ENCODE measurements at places on chromosomes 2 and 18.

DNA sequence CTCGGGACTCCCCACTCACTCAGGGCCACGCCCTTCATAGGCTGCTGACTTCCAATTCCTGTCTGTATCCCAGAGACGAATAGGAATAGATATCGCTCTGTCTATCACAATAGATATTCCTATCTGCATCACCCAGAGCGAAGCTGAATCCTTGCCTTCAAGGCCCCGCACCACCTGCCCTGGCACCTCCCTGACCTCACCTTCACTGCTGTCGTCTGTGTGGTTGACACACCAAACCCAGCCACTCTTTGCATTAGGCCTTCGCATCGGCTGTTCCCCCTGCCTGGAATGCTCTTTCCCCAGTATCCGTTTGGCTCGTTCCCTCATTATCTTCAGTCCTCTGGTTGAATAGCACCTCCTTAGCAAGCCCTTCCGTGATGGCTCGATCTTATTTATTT lies 43.5 kb downstream of the ATOH8 start:
- DNase-seq: no peak

- no peak for DNase-seq
These were observed 559.9 kb upstream of the SOX11 start for GRCh38 chr2:5132281-5132680.

GRCh38 chr2:99572373-99573164 lies 82.8 kb upstream of the REV1 start:
- no peak for DNase-seq

GRCh38 chr2:19607931-19608771 lies 249.7 kb upstream of the OSR1 start:
- DNase-seq: no peak

- DNase-seq: no peak
These were observed 68.8 kb downstream of the CLHC1 start for GRCh38 chr2:55163274-55163721.

DNA sequence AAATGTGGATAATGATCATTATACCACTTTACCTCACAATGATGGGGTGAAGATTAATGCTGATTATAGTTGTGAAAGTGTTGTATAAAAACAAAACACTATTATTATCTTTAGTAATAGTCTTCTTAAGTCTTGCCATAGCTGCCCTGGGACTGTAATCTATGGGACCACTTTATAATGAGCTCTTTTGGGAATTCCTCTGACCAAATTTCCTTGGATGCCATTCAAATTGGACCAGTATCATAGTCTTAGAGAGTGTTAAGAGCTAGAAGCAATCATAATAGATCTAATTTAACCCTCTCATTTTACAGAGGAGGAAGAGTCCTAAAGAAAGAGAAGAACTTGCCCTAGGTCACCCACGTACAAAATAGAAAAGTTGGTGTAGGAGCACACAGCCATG lies 457.7 kb upstream of the SLC14A2 start:
- DNase-seq: no peak

DNA sequence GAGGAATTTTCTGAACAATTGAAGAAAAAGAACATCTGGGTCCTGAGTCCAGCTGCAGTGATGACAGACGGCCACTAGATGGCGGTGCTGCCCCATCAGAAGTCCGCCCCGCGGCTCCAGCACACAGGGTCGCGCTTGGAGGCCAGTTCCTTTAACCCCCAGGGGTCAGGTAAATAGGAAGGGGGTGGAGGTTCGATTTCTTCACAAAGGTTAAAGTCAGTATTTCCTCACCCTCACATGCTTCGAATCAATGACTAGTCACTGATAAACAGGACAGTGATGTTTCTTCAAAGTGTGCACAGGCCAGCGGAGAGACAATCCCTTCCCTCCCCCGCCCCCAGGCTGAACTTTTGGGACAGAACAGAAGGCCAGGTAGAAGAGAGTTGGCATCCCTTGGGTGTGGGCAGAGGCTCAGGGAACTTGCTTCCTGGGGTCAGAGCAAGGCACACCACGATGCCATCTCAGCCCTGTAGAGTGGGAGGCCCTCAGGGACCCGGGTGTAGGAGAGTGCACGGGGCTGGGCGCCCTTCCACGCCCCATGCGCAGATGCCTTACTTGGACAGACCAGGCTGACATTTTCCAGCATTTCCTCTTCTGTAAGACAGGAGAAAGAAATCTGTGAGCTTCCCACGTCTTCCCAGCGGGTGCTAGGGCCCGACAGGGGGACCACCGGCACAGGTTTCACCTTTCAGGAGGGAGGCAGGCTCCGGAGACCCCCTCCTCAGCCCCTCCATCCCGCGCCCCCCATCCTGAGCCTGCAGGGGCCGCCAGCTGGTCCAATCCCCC lies 722 bp downstream of the APOB start:
- DNase-seq: peak; percentile 63

DNA sequence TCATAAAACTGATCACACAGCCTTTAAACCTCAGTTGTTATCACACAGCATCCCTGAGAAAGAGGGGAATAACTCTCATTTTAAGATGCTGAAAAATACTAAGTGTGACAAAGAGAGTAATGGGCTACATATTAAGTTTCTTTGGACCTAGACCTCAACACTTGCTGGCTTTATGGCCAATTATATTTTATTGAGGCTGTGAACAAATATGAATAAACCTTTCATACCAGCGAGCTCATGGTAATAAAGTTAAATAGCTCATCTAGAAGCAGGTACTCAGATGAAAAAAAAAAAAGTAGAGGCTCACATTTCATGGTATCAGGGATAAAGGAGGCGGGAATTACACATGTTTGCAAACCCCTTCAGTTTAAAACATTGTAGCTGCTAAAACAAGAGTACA lies 75.7 kb downstream of the DOCK10 start:
- no peak for DNase-seq

DNA sequence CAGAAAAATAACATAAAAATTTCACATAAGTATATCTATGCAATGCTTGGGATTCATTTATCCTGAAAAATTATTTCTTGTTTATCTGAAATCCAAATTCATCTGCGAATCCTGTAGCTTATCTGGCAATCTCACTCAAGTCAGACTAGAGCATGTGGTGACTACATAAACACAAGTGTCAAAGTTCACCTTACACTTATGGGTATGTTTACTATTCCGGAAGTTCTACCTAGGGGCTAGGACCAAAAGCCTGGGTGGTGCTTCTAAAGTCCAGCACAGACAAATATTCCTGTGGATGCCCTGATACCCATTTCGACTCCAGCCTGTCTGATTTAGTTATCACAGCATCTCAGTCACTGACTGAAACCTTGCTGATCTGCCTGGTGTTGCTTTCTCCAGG lies 364.0 kb downstream of the METTL4 start:
- DNase-seq: no peak

DNA sequence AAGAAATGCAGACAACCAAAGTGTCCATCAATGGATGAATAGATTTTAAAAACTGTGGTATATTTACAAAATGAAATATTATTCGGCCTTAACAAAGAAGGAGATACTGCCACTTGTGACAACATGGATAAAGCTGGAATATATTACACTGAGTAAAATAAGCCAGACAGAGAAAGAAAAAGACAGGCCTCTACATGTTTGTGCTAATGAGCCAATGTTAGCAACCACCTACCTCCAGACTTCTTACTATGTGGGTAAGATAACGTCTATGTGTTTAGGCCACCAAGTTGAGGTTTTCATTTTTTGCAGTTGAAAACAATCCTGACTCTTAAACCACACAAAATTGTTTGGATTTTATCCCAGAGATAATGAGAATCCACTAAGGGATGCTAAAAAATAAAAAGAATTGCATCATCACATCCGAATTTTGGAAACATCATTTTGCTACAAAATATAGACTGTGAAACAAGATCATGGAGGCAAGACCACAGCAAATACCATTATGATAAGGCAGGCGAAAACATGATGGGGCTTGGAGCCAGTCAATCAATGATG lies 47.0 kb downstream of the EVA1A start:
- no peak for DNase-seq

GRCh38 chr2:136787970-136788369 lies 22.6 kb downstream of the THSD7B start:
- DNase-seq: no peak

GRCh38 chr2:194946826-194947225 lies 710.2 kb upstream of the SLC39A10 start:
- no peak for DNase-seq

DNA sequence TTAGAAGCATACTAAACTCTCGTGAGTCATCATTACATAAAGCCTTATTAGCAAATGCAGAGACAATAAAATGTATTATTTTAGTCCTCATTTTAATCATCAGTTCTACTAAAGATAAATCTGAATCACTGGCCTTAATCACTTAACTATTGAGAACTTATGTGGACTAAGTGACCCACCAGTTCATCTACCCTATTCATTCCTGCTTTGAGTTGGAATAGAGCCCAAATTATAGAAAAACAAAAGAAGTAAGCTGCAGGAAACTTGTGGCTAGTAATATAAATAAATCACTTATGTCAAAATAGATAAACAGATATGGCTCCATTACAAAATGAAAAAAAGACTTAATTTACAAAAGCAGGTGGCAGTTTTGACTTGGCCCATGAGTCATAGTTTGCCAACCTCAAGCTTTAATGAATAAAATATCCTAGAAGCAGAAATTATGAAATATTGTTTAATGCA lies 851.8 kb upstream of the CRIM1 start:
- no peak for DNase-seq

DNA sequence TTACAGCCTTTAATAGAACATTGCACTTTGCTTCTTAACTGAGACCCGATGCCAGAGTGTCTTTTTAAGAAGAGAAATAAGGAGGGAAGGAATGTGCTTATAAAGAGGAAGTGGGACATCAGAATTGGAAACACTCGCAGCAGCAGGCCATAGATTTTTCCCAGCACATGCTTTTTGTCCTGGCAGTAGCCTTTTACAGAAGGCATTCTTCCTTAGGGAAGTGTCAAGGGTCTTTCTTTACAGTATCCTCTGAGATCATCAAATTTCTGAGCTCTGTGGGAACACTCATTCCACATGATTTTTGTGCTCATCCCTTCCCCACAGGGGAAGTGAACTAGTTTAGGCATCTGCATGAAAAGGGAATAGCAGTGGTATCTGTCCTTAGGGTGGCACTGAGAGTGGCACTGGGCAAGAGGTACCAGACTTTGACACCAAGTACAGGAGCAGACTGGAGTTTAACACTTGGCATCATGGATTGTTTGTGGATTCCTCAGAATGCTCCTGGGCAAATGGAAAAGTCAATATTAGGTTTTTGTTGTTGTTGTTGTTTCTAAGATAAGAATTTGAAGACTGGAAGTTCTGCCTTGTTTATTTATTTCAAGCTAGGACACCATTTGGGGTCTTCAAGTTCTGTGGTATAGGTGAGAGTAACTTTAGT lies 4.1 kb downstream of the MYO1B start:
- DNase-seq: no peak

Data from frontal cortex (tissue), 4 donors.